Mesenchymal stem cell (in vitro differentiated cells and primary cell): ENCODE measurements at places on chromosomes 2 and 18.

- no peaks in the 10 kb centered on the region for H3K36me3 ChIP-seq
- no peaks in the 10 kb centered on the region for H3K27me3 ChIP-seq
- no peaks in the 10 kb centered on the region for H3K4me1 ChIP-seq
- H3K27ac ChIP-seq: no peak overlapping the region
These were observed 70.3 kb downstream of the TMEM17 start for GRCh38 chr2:62435720-62436119.

GRCh38 chr2:156115338-156115737, 217.2 kb downstream of the NR4A2 start:
- DNase-seq: no peak
- H3K4me1 ChIP-seq: no peaks in the 10 kb centered on the region
- H3K4me3 ChIP-seq: no peak overlapping the region
- H3K27me3 ChIP-seq: no peaks in the 10 kb centered on the region

DNA sequence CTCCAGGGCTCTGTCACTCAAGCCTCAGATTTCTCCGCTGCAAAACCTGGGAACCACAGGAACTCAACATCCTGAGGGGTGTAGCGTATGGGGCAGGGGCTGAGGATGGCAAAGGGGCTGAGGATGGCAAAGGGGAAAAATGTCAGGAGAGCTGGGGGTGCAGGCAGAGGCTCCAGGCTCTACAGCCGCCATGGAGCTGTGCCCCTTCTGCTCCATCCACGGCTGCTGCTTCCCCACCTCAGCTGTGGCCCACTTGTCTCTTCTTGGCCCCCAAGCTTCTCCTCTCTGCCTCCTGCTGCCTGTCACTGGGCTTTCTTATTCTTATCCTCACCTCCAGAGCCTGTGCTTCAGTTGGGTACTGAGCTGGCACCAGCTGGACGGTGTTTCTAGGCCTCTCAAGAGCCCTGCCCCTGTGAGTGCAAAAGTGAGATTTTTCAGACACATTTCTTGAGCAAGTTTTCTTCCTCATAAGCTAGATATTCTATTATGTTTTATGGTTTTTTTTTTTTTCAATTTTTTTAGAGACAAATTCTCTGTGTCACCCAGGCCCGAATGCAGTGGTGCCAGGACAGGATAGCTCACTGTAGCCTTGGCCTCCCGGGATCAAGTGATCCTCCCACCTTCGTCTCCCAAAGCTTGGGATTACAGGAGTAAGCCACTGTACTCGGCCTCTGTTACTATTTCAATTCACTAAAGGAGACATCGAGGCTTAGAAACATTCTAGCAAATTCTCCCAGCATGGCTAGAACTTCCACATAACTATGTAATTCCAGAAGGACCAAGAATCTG, 49.0 kb downstream of the MARCO start:
- no peak overlapping the region for H3K27ac ChIP-seq
- no peak overlapping the region for H3K4me3 ChIP-seq
- DNase-seq: no peak
- H3K27me3 ChIP-seq: no peaks in the 10 kb centered on the region
- no peaks in the 10 kb centered on the region for H3K36me3 ChIP-seq

DNA sequence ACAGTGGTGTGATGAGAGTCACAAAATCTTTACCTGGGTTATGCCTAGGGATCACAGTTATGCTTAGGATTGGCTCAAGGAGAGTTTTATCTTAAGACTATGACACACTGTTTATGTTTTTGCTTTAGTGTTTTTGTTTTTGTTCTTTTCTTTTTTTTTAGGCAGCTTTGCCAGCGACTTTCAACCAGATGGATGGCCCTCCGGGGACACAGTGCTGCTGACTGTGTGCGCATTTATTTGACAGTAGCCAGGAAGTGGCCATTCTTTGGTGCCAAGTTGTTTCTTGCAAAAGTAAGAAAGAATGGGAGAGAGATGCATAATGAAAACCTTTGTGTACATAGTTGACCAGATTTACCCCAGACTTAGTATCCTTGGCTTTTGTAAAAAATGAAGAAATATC, 15.1 kb upstream of the DYNC2LI1 start:
- H3K36me3 ChIP-seq: peaks cover 16% of the 10 kb centered on the region
- peak overlapping the region; percentile 97 for H3K27ac ChIP-seq
- peak; percentile 64 for DNase-seq
- peaks cover 4% of the 10 kb centered on the region for H3K27me3 ChIP-seq

DNA sequence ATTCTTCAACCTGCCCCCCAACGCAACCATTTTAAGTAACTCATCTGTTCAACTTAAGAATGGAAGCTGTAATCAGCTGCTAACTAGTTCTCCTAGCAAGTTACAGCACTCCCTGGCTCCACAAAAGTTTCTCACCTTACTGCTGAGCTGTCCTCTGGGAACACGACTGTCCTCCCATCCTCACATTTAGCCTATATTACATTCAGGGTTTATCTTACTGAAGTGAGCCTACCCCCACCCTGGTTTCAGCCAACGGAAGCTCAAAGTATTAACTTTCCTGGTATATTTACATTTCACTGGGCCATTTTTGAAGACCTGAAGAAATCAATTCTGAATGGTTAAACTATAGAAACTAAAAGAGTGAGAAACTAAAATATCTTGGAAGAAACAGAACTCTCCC, 64.9 kb upstream of the TANK start:
- no peak for DNase-seq
- no peak overlapping the region for H3K27ac ChIP-seq
- H3K36me3 ChIP-seq: no peaks in the 10 kb centered on the region

- no peaks in the 10 kb centered on the region for H3K36me3 ChIP-seq
- H3K27me3 ChIP-seq: peaks cover 34% of the 10 kb centered on the region
- H3K4me3 ChIP-seq: no peak overlapping the region
- H3K4me1 ChIP-seq: no peaks in the 10 kb centered on the region
- DNase-seq: peak; percentile 40
These were observed 189.0 kb downstream of the RPIA start for GRCh38 chr2:88880441-88880953.

- H3K27me3 ChIP-seq: no peaks in the 10 kb centered on the region
- no peak overlapping the region for H3K27ac ChIP-seq
- DNase-seq: no peak
- H3K36me3 ChIP-seq: no peaks in the 10 kb centered on the region
These were observed 31.3 kb downstream of the TMEM247 start for GRCh38 chr2:46510598-46511177.

GRCh38 chr2:42049221-42050009, 1.6 kb downstream of the PKDCC start:
- peaks cover 4% of the 10 kb centered on the region for H3K27me3 ChIP-seq
- no peak overlapping the region for H3K27ac ChIP-seq
- peaks cover 51% of the 10 kb centered on the region for H3K4me1 ChIP-seq
- peak; percentile 33 for DNase-seq
- H3K4me3 ChIP-seq: peak overlapping the region; percentile 84

- no peaks in the 10 kb centered on the region for H3K4me1 ChIP-seq
- H3K36me3 ChIP-seq: peaks cover 3% of the 10 kb centered on the region
These were observed 98.7 kb downstream of the EPHA4 start for GRCh38 chr2:221473451-221473850.
